HFF-Myc (cell line): ENCODE measurements at places on chromosomes 11 and 22.

DNA sequence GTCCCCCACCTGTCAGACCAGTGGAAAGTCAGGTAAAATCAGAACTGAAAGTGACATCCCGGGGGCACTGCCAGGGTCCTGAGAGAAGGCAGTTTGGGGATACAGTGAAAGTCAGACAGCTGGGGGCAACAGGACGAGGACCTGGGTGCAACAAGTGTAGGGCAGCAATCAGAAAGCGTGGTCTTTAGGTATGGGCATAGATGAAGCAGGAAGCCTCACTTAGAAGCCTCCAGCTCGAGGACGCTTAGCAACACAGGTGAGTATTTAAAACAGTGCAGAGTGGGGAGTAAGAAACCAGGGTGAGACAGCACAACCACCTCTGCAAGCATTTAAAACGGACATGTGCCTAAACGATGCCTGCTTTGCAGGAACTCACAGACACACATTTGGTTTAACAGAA, 64.6 kb upstream of the POU2AF1 start:
- DNase-seq: no peak

GRCh38 chr11:6693342-6694228, 10.4 kb upstream of the MRPL17 start:
- peak; percentile 65 for DNase-seq

DNA sequence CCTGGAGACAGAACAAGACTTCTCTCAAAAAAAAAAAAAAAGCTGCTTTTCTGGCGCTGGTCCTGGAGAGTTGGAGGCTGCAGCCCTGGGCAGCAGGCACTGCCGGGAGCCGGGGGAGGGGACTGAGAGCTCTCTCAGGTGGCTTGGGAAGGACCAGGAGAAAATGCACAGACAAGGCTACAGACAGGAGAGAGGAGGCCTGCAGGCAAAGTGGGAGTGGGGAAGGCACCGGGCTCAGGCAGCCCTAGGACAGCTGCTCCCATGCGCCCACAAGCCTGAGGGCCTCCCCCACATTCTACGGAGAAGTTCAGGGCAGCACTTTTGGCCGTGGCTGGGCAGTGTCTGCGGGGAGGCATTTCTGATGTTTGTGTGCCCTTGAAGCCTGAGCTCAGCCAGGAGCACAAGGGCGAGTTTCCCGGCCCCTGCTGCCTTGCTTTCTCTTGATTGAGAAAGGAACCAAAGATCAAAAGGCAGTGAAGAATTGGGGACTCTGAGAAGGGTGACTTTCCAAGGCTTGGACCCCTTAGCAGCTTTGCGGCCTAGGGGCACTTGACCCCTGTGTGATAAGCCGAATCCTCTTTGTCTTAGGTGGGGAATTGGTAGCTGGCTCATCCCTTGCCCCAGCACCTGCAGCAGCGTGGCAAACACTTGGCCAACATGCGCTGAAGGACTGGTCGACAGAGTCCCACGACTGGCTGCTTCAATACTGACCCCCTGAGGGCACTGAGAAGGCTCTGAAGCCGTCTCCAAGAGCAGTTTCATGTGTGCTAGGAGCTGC, 35.3 kb downstream of the PPM1F start:
- no peak for DNase-seq

DNA sequence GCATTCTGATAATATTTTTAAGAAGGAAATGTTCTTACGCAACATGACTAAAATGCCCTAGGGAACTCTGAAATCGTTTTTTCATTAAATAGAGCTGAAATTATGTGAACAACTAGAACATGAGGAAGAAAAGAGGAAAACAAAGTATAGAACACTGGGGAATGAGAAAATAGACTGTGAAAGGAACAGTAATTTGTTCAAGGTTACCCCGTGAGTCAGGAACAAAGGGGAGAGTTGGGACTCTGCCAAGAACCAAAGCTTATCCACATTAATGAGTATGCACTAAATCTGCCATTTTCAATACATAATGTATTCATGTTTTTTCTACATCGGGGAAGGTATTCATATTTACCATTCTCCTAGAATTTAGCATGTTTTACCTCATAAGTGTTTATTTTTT, 961.8 kb upstream of the CCDC90B start:
- DNase-seq: no peak

DNA sequence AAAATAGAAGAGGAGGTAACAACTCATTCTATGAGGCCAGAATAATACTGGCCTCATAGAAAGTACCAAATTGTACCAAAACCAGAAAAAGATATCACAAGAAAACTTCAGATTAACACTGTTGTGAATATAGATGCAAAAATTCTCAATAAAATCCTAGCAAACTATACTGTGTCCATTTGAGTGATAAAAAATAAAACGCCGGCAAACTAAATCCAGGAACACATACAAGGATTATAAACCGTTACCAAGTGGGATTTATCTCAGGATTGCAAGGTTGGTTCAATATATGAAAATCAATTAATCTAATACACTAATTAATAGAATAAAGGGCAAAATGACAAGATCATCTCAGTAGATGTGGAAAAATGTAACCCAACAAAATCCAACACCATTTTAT, 23.6 kb upstream of the FBXO3 start:
- DNase-seq: no peak

DNA sequence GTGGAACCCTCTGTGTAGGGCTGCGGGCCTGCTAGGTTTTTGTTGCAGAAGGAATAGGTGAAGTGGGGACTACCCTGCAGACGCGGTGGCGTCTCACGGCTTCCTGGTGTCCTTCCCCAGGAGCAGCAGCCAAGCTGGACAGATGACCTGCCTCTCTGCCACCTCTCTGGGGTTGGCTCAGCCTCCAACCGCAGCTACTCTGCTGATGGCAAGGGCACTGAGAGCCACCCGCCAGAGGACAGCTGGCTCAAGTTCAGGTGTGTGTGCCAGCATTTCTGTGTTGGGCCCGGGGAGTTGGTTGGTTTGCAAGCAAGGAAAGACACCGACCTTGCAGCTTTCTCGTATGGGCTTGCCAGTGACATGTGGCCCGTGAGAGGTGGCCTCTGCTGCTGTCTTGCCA, 15.3 kb downstream of the TAB1 start:
- DNase-seq: no peak

- no peak for DNase-seq
Observed at GRCh38 chr11:132186699-132187098, 816.3 kb downstream of the NTM start.

GRCh38 chr11:78266451-78266850, 77.7 kb downstream of the USP35 start:
- DNase-seq: no peak

GRCh38 chr11:85705800-85706199, 19.8 kb upstream of the CCDC89 start:
- no peak for DNase-seq

DNA sequence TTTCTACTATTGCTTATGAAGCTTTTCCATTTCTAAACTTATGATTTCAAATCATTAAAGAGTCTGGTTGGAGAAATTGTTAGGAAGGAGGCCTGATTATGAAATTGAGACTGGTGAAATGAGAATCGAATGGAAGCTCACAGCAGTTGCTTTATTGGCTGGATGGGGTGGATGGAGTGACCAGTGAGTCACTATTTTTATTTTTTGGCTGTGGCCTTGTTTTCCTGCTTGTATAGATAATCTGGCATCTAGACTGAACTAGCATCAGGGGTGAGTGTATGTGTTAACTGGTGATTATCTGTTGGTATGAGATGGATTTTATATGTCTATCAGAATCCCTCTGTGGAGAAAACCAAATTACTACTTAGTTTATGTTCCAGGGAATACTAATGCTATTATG, 36.2 kb downstream of the UVRAG start:
- no peak for DNase-seq

- no peak for DNase-seq
Observed at GRCh38 chr11:108037636-108038035, 28.9 kb downstream of the CUL5 start.

- no peak for DNase-seq
Observed at GRCh38 chr11:16779436-16779835, 41.0 kb downstream of the C11orf58 start.

GRCh38 chr22:45526281-45526680, 23.6 kb downstream of the FBLN1 start:
- no peak for DNase-seq

GRCh38 chr11:112745973-112746372, 215.2 kb upstream of the NCAM1 start:
- DNase-seq: no peak

- DNase-seq: no peak
Observed at GRCh38 chr22:48895831-48896765, 931.6 kb downstream of the BRD1 start.

DNA sequence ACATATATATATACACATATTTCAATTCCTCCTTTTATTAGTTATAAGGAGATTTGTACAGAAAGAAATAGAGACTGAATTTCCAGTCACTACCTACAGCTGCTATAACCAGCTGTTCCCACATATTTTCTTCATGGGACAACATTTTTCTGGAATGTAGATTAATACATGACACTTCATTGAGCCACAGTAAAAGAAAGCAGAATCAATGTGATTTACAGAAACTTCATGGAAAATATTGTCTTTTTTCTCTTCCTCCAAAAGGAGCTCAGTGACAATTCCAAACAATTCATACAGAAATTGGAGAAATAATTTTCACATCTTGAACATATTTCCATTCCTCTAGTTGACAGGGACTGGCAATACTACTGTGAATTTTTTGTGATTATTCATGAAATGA, 249.2 kb downstream of the DLG2 start:
- no peak for DNase-seq

DNA sequence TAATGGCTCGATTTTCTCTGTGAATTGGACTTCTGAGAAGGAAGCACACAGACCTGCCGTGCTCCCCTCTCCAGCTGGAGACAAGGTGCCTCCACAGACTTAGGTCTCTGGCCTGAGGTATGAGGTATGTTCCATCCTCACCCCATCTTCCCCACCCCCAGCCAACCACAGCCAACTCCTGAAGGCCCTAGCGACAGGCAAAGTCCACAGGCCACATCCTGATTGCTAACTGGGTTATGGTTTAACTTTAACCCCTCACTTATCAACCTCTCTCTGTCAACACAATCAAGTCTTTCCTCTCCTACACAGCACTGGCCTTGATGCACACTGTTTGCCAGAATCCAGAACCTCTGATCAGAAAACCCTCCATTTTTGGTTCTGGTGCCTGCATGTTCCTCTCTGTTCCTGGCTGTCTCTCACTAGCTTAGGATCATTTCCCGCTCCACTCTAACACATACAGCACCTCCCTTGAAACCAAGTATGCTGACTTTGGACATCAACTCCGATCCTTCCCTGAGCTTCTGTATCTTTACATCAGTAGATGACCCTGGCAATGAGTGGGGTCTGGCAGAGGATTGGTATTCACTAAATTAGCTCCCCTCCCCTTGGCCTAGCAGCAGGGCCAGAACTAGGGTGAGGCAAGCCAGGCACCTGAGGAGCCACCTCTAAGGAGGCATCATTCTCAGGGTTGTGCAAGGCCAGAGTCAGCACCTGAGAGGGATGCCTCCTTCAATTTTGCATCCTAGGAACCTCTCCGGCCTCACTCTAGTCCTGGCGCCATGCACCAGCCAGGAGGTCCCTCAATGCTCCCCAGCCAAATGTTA, 22.0 kb downstream of the JAML start:
- DNase-seq: no peak

- no peak for DNase-seq
Observed at GRCh38 chr11:33893711-33894397, 2.0 kb upstream of the LMO2 start.

- DNase-seq: no peak
Observed at GRCh38 chr11:67054346-67054835, 2.3 kb upstream of the RHOD start.

- DNase-seq: no peak
Observed at GRCh38 chr11:78370406-78371172, 47.0 kb downstream of the GAB2 start.

GRCh38 chr11:128716661-128717210, 22.9 kb downstream of the FLI1 start:
- DNase-seq: no peak

- no peak for DNase-seq
Observed at GRCh38 chr11:74024261-74025029, 15.6 kb upstream of the UCP3 start.

- no peak for DNase-seq
Observed at GRCh38 chr22:30902496-30903357, 65.8 kb downstream of the MORC2 start.

GRCh38 chr11:45851228-45851627, 4.0 kb downstream of the CRY2 start:
- DNase-seq: no peak

DNA sequence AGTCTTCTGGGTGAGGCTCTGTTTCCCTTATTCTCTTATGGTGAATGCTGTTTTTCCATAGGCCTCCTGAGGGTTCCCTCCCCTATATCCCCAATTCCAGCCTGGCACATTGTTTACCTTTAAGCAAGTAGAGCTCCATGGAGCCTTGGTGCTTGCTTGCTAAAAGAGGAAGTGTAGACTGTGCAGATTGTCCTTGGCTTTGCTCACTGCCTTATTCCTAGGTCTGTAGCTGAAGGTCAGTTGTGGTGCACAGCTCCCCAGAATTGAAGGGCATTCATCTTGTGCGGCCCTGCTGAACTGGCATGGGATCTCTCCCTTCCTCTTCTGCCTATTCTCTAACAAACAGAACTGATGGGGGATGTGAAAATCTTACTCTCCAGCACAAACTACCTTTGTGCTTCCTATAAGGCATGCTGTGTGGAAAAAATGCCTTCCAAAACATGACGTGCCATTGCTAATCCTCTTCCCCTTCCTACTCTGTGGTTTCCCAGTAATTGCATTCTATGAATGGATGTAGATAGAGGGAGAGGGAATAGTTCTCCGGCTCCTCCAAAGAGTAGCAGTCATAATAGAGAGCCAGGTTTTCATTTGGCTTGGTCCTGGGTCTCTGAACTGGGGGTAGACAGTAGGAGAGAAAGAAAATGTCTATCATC, 34.2 kb upstream of the PLET1 start:
- DNase-seq: no peak

- DNase-seq: no peak
Observed at GRCh38 chr11:20639688-20640087, 29.7 kb upstream of the NELL1 start.

DNA sequence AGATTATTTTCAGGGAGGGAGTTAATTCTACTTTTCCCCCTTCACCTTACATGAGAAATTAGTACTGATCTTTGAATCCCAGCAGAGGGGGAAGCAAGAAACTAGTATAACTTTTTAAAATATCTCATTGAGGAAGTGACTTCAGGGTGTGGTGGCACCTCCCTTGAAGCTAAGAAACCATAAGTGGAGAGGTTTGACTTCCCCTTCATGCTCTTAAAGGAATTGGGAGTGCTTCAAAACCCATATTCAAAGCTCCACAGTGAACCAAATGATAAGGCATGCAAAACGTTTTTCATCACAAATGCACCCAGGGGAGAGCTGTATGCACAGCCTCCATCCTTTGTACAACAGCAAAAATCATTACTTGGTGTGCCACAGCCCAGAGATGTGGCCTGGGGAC, 540 bp downstream of the MS4A14 start:
- DNase-seq: no peak
